ENCODE measurements at places on chromosomes 4 and X.

GRCh38 chrX:17375367-17375636 is 302 bp downstream of the NHS start:
- no peak for DNase-seq

GRCh38 chr4:158169931-158170690 is 2.7 kb downstream of the GASK1B start:
- peak; percentile 48 for DNase-seq

DNA sequence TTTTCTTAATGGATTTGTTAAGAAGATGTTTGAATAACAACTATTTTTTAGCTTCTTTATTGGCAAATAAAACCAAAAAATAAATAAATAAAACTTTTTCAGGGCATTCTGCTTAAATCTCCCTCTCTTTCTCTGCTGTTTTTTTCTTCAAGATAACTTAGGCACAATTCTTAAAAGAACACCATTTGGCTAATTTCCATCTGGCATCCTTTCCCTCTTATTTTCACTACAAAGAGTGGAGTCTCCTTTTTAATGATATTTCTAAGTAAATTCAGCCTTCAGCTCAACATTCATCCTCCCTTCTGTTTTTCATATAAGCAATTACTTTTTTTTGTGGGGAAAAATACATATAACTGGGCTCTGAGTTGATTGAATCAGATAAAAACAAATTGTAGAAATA is 88.1 kb downstream of the PCDH7 start:
- no peak for DNase-seq

GRCh38 chrX:41096339-41096955 is 11.2 kb downstream of the USP9X start:
- peak; percentile 42 for DNase-seq

GRCh38 chr4:7021930-7022664 is 21.1 kb upstream of the TADA2B start:
- no peak for DNase-seq

DNA sequence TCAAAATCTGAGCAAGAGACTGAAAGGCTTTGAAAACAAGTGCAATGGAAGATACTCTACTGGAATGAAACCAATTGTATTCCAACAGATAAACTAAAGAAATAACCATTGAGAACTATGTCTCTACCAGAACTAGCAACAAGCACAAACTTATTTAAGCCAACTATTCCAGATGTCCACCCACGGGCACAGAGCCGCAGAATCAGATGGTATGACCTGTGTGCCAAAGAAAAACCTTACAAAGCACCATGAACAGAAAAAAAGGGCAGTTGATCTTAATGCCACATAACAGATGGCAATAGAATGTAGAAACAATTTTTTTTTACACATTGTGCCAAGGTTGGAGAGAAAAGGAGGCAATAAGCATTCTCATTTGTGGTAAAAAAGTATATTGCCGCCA is 269.3 kb upstream of the ADGRL3 start:
- DNase-seq = no peak

GRCh38 chr4:5157791-5158770 is 106.8 kb downstream of the STK32B start:
- no peak for DNase-seq

- DNase-seq = no peak
These were observed 178.4 kb upstream of the GALNT7 start for GRCh38 chr4:172989984-172990820.

DNA sequence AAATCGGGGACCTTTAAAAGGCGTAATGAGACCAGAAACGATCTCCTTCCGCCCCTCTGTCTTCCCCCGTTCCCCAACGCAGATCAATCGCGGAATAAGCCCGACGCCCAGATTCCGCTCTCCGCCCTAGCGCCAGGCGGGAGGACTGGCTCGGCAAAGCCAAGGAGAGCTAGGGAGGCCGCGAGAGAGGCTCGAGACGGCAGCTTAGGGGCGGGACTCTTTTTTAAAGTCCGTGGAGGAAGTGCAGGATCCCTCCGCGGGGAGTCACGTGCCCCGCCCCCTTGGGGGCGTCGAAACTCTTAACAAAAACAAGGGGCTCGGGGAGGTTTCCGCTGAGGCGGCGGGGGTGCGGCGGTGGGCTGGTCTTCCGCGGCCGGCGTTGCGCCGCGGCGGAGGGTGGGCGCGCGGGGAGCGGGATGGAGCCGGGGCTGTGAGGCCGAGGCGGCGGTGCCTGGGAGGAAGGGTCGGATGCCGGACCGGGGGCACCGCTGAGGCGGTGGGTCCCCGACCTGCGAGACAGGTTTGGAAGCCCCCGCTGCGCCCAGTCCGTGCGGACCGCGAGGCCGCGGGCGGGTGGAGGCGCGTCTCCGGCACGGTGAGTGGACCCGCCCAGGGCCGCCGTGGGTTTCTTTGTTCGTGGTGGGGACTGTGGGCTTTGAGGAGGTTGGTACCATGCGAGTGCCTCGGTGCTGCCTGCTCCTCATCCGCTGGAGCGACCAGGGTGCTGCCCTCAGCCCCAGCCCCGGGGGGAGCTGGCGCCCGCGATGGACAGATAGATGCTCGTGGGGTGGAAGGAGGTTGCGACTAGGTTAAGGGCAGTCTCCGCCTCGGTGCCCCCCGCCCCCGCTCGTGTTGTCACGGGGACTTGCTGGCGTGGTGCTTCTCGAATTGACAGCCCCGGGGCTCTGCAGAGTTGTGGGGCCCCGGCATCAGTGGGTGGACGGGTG is at the start of gene CCNG2:
Gene CCNG2 (plus strand): TSS at position 296 of the 947 bp plus-strand sequence. CDS start 1,326 bp downstream, outside the sequence.
- DNase-seq = peak; percentile 89

DNA sequence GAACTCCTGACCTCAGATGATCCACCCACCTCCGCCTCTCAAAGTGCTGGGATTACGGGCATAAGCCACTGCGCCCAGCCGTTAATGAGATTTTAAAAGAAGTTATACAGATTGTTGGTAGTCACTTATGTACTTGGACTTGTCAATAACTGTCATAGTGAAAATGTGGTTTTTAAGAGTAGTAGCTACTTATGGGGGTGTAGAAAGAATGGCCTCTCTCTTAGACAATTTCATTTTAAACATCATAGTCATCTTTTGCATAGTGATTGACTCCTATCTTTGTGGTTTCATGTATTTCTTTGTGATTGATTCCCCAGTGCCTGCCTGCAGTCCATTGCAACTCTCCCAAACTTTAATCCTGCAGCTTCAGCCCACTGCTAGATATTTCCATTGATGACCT is 17.4 kb downstream of the FAM199X start:
- no peak for DNase-seq

DNA sequence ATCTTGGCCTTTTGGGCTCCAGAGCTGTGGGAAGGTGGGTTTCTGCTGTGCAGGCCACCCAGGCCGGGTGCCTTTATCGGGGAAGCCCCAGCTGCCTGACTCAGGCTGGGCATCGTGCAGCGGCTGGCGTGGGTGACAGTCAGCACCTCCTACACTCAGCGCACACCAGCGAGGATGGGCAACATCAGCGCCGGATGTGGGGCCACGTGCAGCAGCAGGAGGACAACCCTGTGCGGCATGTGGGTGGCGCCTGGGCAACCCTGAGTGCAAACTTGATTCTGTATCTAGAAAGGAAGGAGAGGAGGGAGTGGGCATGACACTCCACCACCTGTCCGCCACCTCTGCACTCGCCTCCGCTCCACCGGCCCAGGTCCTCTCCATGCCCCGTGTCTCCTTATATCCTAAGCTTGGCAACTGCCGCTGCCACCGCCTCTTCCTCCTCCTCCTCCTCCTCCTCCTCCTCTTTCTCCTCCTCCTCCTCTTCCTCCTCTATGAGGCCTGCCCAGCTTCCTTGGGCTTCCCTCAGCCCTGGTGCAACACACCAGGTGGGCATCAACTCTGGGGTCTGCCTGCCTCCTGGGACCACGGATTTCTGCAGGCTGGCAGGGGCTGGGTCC is 107.4 kb upstream of the AFAP1 start:
- DNase-seq = no peak

DNA sequence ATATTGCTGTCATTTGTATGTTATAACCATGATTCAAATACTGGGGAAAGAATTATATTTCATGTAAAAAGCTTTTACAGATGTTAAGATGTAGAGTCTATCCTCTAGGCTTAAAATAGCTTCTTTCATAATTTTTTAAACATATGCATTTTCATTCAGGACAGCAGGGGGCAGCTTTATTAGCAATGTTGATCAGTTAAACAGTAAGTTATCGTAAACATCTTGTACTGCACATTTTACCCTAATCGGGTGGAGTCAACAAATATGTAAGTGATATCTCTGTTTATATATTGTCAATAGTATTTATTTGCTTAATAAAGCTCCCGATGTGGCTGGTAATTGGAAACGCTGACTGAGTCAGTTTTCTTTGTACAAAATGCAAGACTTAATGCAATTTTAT is 142.5 kb upstream of the MED14 start:
- DNase-seq = peak; percentile 31

- DNase-seq = no peak
These were observed 33.0 kb upstream of the HMX1 start for GRCh38 chr4:8904666-8905065.

- no peak for DNase-seq
These were observed 7.6 kb upstream of the DCLK2 start for GRCh38 chr4:150070464-150071170.

- peak; percentile 45 for DNase-seq
These were observed 151.8 kb downstream of the CCNG2 start for GRCh38 chr4:77308843-77309242.

DNA sequence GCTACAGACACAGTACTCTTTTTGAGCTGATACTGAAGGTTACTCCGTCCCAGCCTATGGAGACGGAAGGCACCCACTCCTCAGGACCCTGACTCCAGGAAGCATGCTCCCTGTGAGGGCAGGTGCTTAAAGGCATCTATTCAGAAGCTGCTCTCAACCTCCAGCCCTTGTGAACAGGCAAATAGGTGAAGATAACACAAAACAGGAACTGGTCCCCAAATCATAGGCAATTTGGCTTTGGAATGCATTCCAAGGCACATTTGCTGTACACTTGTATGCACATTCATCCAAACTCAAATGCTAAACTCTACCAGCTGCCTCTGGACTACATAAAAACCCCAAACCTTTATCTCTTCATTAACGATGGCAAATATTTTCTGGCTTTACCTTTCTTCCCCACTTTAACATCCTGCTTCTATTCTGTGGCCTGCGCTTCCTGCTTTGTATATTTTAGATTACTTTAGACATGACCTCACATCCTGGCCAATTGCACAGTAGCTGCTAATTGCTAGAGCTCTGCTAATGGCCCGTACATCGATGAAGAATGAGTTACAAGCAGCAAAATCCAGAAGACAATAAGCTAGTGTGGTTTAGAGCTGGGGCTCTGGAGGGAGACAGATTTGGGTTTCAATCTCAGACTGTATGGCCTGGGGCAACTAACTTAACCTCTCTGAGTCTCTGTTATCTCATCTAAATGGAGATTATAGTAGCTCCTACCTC is 3.2 kb downstream of the SEL1L3 start:
- DNase-seq = no peak

- no peak for DNase-seq
These were observed 59.8 kb downstream of the NELFA start for GRCh38 chr4:1948892-1949436.

DNA sequence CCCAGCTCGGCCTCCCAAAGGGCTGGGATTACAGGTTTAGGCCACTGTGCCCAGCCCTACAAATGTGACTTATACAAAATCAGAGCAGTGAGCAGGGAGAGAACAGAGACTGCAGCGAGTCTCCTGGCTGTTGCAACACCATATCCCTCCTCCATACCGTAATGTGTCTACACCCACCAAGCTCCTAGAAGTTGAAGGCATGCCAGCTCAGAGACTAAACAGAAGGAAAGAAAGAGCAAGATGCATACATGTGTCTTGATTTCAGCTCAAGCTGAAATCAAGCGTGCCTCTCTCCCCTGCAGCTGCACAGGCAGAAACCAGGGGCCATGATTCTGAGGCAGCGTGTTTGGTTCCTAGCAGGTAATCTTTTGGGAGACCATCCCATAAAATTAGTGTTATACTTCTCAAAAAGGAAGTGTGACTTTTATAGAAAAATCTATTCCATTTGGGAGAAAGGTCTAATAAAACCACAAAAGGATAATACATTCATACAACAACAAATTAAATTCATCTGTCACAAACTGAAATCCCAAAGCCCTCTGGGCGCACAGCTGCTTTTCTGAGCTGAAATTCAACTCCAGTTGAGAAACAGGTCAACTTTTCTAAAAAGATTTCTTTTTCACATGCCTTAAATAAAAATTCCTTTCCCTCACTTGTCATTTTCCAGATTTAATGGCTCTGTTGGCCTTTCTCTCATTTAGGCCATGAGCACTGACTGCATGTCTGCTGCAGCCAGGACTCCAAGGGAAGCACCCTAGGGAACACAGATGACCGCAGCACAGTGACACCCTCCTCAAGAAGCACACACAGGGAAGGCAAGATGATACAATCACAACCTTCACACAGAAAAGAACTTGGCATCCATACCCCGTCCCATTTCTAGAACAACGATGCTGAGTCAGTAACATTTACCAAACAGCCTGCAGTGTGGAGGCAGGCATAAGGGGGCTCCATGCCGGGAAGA is 34.4 kb downstream of the AFAP1 start:
- DNase-seq = no peak

GRCh38 chrX:154040307-154040756 is 20.6 kb upstream of the IRAK1 start:
- peak; percentile 87 for DNase-seq

DNA sequence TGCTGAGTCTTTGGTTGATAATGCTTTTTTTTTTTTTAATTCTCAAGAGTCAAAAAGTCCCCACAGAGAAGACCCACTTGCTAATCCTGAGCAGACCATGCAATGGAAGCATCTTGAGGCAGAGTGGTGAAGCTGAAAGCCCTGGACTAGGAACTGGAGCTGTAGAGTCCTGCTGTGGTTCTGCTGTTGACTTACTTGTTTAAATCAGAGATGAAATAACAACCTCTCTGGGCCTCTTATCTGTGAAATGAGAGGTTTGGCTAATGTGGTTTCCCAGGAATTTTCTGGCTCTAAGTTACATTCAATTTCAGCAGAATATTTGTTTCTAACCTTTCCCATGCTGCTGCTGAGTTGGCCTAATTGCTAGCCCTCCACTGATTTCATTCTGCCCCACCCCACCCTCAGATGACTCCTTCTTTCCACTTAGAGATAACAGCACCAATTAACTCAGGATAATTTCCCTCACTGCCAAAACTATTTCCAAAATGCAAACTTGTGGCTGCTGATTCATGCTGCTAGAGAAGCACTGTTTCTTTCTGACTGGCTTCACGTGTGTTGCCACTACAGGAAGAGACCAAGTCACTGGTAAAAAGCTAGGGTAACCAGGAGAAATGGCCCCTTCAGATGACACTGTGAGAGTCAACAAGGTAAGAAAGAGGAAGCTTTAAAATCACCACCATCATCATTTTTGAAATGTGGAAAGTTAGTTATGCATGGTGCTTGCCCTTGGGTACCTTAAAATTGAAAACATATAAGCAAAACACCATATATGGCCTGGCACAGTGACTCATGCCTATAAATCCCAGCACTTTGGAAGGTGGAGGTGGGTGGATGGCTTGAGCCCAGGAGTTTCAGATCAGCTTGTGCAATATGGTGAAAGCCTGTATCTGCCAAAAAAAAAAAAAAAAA is 326.4 kb downstream of the DCHS2 start:
- no peak for DNase-seq

GRCh38 chr4:71287305-71287704 is 51.5 kb upstream of the SLC4A4 start:
- no peak for DNase-seq

DNA sequence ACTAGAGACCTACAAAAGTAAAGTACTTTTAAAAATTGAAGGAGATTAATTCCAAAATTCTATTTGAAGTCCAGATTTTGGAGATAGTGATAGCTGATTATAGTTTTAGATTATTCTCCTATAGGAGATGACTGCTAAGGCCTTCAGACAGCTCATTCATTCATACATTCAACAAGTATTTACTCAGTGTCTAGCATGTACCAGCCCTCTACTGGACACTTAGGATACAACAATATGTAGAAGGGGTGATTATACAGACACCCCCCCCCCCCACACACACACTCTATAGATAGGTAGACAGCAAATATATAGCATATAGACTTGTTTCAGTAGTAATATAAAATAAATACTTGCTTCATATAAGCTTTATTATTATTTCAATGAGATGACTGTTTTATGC is 60.4 kb upstream of the TAF9B start:
- DNase-seq = peak; percentile 22
